ENCODE measurements at places on chromosomes 4 and X. TPM values are rescaled to one million over a fixed set of nuclear protein-coding genes. Genes with fewer than 3 reads are reported as not detected.

GRCh38 chrX:11733614-11734013, 24.4 kb upstream of the MSL3 start:
- no peak overlapping the region for H3K4me3 ChIP-seq
- no peak overlapping the region for H3K27ac ChIP-seq
- no peaks in the 10 kb centered on the region for H3K4me1 ChIP-seq
- H3K36me3 ChIP-seq: no peaks in the 10 kb centered on the region

DNA sequence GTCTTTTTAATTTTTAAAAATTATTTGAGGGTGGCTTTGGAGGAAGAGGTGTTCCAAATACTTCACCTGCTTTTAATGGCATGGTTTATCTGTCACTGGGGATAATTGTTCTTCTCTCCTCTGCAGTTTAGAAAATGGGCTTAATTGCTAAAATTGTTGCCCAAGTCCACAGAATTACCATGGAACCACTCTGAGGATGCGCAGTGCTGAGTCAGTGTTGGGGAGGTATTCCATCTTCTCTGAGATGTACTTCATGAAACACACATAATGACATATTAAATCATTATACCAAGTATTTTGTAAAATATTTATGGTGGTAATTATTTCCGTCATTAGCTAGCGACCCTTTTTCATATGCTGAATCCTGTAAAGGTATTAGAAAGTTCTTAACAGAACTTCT, 8.0 kb downstream of the ASB5 start:
- no peak overlapping the region for H3K4me3 ChIP-seq
- no peaks in the 10 kb centered on the region for H3K4me1 ChIP-seq
- DNase-seq: no peak
- H3K27ac ChIP-seq: no peak overlapping the region
- H3K27me3 ChIP-seq: no peaks in the 10 kb centered on the region
- no peaks in the 10 kb centered on the region for H3K36me3 ChIP-seq

- no peaks in the 10 kb centered on the region for H3K4me1 ChIP-seq
- H3K27me3 ChIP-seq: no peaks in the 10 kb centered on the region
- no peak overlapping the region for H3K27ac ChIP-seq
- DNase-seq: no peak
- no peak overlapping the region for H3K4me3 ChIP-seq
Observed at GRCh38 chr4:117293784-117294183, 208.4 kb upstream of the TRAM1L1 start.

The MTMR8 gene
- 1.9 TPM for total RNA-seq

DNA sequence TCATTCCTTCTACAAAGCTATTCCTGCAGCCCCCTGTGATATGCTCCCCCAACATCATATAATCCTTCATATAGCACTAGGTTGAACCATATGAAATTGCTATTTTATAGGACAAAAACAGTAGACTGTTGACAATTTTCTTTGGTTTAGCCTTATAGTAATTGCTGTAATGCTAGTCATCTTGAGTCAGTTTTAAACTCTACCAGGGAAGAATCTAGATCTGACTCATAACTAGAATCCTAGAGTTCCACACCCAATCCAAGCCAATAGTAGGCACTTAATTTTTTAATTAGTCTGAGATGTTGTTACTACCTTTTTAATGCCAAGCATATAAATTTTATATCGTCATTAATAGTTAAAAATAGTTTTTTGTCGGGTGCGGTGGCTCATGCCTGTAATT, 136.8 kb downstream of the CHRNA9 start:
- no peaks in the 10 kb centered on the region for H3K27me3 ChIP-seq
- peaks cover 22% of the 10 kb centered on the region for H3K4me1 ChIP-seq
- H3K4me3 ChIP-seq: no peak overlapping the region
- no peaks in the 10 kb centered on the region for H3K36me3 ChIP-seq
- DNase-seq: no peak
- H3K27ac ChIP-seq: no peak overlapping the region

DNA sequence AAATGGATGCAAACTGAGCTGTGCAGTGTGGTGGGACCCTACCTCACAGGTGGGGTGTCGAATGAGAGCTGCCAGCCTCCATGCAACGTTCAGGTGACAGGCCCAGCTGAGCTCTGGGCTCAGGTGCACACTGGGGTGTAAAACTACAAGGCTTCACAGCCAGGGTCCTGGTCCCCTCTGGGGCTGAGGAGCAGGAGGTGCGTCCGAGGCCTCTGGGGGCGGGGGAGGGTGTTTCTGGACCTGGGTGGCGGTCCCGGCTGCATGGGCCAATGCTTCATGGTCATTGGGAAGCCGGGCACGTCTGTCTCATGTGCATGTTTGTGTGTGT, 26.5 kb upstream of the SORCS2 start:
- H3K27me3 ChIP-seq: no peaks in the 10 kb centered on the region
- H3K4me1 ChIP-seq: no peaks in the 10 kb centered on the region
- no peak overlapping the region for H3K27ac ChIP-seq
- no peak for DNase-seq

- no peak for DNase-seq
- H3K4me3 ChIP-seq: no peak overlapping the region
- H3K4me1 ChIP-seq: no peaks in the 10 kb centered on the region
- no peak overlapping the region for H3K27ac ChIP-seq
- no peaks in the 10 kb centered on the region for H3K36me3 ChIP-seq
- H3K27me3 ChIP-seq: no peaks in the 10 kb centered on the region
Observed at GRCh38 chr4:89129080-89129640, 17.8 kb downstream of the TIGD2 start.

DNA sequence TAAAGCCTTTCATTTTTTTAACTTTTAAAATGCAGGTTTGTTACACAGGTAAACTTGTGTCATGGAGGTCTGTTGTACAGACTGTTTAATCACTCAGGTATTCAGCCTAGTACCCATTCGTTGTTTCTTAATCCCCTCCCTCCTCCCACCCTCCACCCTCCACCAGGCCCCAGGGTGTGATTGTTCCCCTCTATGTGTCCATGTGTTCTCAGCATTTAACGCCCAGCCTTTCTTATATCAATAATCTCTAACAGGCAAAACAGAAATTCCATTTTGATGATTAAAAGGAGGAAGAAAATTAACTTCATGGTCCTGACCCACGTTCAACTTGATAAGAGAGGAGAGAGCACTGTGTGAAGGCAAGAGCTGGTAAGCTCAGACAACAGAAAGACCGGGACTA, 75.1 kb downstream of the TSPAN5 start:
- H3K4me1 ChIP-seq: no peaks in the 10 kb centered on the region
- no peaks in the 10 kb centered on the region for H3K27me3 ChIP-seq
- H3K4me3 ChIP-seq: no peak overlapping the region
- no peak for DNase-seq
- no peaks in the 10 kb centered on the region for H3K36me3 ChIP-seq

The GLUD2 gene
- 1.4 TPM for total RNA-seq

DNA sequence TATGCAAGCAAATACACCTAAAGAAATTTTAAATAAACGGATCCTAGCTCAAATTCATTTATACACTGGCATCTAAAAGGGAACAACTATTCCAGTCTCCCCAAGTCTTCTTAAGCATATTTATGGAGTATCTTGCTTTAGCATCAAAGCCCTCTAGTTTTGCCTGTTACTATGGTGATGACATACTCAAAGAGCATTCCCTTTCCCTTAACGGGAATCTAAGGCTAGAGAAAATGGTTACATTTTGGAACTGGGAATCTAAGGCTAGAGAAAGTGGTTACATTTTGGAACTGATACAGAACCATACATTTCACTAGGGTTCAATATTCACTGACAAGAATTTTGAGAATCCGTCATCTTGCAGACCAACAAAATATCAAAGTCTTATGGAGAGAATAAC, 271.2 kb downstream of the CHIC1 start:
- no peaks in the 10 kb centered on the region for H3K36me3 ChIP-seq
- no peak overlapping the region for H3K4me3 ChIP-seq
- H3K4me1 ChIP-seq: no peaks in the 10 kb centered on the region
- no peaks in the 10 kb centered on the region for H3K27me3 ChIP-seq
- no peak overlapping the region for H3K27ac ChIP-seq

The CT45A1 gene
- total RNA-seq: not detected

The EGF gene
- total RNA-seq: 3.5 TPM

- H3K4me1 ChIP-seq: no peaks in the 10 kb centered on the region
- no peaks in the 10 kb centered on the region for H3K36me3 ChIP-seq
- DNase-seq: no peak
Observed at GRCh38 chrX:97628807-97629596, 745.3 kb downstream of the RPA4 start.

The NLRP2B gene
- not detected for total RNA-seq

Data from lower lobe of right lung (tissue), 2 donors.